Stimulated activated CD8-positive, alpha-beta memory T cell treated with anti-CD3 and anti-CD28 coated beads, Interleukin-2, amount 100 ng/mL, for 1 hour (primary cell): ENCODE measurements at places on chromosomes 12 and 14.
A peak's percentile ranks its signal among the peaks of the same experiment; 100 is the strongest.

DNA sequence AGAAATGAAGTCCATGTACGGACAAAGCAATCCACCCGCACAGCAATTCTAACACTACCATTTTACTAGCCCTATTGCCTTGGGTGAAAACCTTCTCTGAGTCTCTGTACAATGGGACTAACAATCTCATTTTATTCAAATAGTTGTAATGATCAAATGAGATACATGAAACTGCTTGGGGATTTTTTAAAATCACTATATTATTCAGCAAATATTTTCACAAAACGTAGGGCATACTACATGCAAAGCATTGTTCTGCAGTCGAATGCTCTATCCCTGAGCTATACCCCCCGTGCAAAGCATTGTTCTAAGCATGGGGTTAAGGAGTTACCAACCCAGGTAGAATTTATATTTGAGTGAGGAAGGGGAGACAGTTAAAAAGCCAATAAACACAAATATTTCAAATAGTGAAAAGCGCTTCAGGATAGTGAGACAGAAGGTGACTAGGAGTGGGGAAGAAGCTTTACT is 554 bp upstream of the ATF7 start:
- no peak for DNase-seq

- DNase-seq: no peak
These were observed 270.8 kb upstream of the RGS6 start for GRCh38 chr14:71661441-71661840.

DNA sequence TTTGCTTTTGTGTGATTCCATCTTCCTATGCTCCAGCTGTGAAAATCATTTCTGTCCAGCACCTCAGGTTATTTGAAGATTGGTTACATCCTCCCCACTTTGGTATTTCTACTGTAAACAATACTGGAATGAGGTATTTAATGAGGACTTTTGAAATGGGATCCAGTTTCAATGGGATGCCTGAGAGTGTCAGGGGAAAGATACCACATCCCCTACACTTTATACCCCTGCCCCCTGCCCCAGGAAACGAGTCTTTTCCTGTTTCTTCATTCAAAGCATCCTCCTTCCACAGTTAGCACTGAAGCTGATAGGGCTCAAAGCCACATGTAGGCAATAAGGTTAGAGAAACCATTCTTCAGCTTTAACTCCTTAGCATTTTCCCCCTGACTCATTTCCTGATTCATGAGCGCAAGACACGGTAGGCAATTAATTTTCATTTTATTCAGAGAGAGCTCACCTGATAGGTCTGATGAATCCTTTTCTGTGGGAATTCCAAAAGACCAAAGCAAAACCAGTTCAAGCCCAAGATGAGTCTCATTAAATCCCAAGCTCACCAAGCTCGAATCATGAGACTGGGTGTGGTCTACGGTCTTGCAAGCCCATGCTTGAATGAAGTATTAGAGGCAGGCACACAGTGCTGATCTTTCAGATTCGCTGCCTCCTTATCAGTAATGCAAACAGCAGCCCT is 143.6 kb upstream of the CRY1 start:
- DNase-seq: no peak

GRCh38 chr12:117836999-117837736 is 131.6 kb downstream of the KSR2 start:
- DNase-seq: peak; percentile 37

DNA sequence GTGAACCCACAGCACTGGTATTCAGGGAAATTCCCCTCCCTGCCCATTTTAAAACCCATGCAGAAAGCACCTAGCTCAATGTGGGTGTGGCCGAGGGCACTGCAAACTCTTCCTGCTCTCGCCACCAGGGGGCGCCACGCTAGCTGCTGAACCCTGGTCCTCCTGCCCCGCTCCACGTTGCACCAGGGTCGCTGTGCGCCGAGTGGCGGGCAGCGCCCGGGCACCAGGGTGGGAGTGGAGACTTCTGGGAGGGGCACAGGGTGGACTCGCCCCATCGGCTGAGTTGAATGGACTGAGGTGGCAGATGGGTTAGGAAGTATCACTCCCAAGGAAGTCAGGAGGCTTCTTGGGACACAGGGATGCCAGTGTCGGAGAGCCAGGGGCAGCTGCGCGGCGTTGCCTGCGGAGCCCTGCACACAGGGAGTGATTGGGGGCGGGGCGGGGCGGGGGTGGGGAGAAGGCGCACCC is 48.1 kb upstream of the BCL11B start:
- DNase-seq: peak; percentile 42

DNA sequence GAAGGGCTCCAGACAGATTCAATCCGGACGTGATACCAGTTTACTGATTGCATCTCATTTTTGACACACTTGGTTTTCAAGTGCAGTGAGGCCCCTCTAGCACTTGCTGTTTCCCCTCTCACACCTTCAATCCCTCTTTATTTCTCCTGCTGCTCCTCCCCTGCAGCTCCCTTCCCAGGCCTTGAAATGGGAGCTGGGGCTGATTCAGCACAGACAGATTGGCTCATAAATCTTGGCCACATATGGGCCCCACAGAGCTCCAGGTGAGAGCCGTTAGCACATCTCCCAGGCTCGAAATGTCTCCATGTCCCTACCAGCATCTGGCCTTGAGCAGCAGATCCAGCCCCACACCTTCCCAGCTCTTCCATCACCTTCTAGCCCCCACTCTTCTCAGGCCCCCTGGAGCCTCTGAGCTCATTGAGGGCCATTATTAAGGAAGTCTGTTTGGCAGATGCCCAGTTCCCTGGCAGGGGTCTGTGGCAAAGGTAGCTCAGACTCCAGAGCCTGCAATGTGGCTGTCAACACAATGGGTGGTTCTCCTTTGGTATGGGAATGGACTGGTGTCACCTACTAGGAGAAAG is 220.3 kb upstream of the FKBP4 start:
- no peak for DNase-seq

GRCh38 chr12:4829793-4830162 is 79.9 kb upstream of the KCNA1 start:
- no peak for DNase-seq

DNA sequence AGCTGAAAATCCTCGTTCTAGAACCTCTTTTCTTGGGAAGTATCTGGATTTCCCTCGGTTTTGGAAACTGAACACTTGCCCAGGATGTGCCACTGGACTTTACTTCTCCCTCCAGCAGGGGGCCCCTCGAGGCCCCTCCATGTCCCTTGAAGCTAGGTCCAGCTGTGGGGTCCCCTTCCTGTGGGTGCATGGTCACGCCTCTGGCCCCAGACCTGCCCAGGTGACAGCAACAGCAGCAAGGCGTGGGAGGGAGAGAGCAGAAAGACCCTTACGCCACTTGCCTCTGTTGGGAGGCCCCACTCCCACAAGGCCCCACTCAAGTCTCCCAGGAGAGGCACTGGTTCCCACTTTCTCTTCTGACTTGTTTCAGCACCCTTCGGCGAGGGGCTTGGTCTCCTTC is 3.1 kb downstream of the SLC25A29 start:
- DNase-seq: no peak

- DNase-seq: no peak
These were observed 17.1 kb downstream of the LMO3 start for GRCh38 chr12:16588812-16589211.

GRCh38 chr12:70484464-70484863 is 118.4 kb downstream of the KCNMB4 start:
- DNase-seq: no peak

GRCh38 chr12:87384226-87384625 is 645.0 kb downstream of the C12orf50 start:
- DNase-seq: no peak

DNA sequence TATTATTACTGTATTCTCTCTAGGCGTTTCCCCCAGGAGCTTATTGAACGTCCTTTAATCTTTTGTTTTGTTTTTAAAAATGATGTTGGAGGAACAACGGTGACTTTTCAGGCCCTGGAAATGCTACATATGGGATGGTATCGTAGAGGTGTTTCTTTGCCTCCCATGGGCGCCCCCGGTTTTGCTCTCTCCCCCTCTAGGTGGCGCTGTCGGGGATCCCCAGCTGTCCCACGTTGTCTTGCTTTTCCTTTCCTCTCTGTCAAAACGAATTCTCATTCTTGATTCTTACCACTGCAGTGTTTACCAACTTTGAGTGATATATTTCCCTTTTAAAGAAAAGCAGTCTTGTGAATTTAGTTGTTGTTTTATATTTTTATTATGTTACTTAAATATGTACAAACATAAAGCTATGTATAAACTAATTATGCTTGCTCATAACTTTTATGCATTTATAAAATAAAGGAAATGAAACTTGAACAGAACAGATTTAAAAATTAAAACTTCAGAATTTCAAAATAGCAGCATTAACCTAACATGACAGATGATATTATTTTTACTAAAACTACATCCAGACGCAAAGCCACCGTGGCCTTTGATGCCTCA is 171.9 kb downstream of the RGS6 start:
- DNase-seq: peak; percentile 14

DNA sequence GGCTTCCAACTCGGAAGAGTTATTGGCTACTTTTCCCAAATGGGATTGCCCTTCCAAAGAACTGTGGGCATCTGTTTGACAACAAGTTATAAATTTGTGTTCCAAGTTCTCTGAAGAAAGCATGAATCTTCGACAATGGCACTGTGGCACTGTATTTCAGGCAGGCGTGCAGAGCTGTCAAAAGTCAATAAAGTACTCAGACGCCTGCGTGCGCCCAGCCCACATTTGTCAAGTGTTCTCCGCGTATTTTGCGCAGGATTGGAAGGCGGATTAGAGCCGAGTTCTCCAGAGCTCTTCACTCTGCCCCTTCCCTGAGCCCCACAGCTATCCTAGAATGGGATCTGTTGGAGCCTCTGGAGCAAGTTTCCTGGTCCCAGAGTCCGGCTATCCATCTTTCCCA is 103.2 kb downstream of the SLC25A47 start:
- no peak for DNase-seq

DNA sequence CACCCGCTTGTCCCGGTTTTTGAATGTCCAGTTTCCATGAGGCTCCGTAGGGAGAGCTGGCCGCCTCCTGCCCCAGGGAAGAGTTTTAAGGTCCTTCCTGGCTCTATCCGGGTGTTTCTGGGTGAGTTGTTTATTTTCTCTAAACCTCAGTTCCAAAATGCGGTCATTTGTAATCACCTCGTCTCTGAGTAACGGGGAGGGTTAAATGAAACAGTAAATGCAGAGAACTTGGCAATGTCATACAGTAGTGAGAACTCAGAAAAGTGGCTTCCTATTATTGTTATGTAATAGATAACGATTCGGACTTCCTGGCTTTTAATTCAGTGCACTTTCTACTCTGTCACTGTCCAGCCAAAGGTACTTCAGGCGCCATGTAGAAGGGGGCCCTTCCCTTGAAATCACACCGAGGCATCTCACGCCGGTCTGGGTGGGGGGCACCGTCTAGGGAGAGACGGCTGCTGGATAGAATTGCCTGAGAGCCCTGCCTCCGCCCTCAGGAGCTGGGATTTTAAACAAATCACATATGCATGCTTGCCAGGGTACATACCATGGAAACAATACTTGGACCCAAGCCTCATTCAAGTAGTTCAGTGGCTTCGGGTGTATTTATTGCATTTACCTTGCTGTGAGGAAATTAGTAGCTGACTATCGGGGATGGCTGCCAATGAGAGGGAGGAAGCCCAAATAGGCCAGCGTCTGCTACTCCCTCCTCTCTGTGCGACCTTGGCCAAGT is 26.4 kb downstream of the NOS1 start:
- no peak for DNase-seq

DNA sequence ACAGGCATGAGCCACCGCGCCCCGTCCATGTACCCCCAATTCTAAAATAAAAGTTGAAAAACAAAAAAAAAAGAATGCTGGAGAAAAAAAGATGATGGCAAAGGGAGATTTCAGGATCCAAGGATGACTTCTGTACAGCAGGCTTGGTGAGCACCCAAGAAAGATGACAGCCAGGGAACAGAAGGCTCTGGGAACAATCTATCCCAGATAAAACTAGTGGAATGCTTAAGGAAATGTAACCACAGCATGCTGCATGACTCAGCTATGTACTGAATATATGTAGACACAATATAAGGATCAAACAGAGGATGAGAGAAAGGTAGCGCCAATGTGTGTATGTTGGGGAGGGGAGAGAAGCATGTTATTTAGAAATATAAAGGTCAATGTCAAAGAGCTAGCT is 123.7 kb upstream of the TMTC1 start:
- no peak for DNase-seq

GRCh38 chr12:45627407-45628069 is 102.0 kb upstream of the ARID2 start:
- no peak for DNase-seq

- DNase-seq: no peak
These were observed 192.9 kb downstream of the SEC23A start for GRCh38 chr14:38910092-38910491.

GRCh38 chr14:78254911-78255461 is 84.8 kb downstream of the NRXN3 start:
- DNase-seq: no peak

GRCh38 chr14:34168656-34169055 is 217.8 kb upstream of the EGLN3 start:
- no peak for DNase-seq

- DNase-seq: no peak
These were observed 135.8 kb downstream of the INSM2 start for GRCh38 chr14:35669782-35670181.

DNA sequence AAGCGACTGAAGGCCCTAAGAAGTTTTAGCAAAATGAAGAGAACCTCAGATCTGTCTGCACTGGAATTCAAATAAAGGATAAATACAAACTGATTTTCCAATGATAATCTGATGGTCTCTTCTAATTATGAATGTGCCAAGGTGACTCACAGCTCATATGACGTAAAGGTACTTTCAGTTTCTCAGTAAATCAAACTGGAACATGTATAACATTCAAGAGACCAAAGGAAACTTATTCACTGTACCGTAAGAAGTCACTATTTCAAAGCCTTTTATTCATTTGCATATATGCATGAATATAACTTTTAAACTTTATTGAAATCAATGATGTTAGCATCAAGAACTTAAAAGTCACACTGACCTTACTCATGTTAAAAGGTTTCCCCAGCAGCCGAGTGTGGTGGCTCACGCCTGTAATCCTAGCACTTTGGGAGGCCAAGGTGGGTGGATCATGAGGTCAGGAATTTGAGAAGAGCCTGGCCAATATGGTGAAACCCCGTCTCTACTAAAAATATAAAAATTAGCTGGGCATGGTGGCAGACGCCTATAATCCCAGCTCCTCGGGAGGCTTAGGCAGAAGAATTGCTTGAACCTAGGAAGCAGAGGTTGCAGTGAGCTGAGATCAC is 52.2 kb downstream of the ATXN2 start:
- no peak for DNase-seq

- no peak for DNase-seq
These were observed 87.7 kb downstream of the SAMD4A start for GRCh38 chr14:54654605-54655004.

- no peak for DNase-seq
These were observed 1.6 kb upstream of the SLC6A13 start for GRCh38 chr12:264269-264668.
